Chondrocyte (in vitro differentiated cells): ENCODE measurements at places on chromosomes 3 and 15. TPM values are rescaled to one million over a fixed set of nuclear protein-coding genes. Genes with fewer than 3 reads are reported as not detected.
A peak's percentile ranks its signal among the peaks of the same experiment; 100 is the strongest.

- H3K27ac ChIP-seq: no peak overlapping the region
- DNase-seq: no peak
- no peaks in the 10 kb centered on the region for H3K4me1 ChIP-seq
- H3K4me3 ChIP-seq: no peak overlapping the region
- H3K36me3 ChIP-seq: no peaks in the 10 kb centered on the region
Observed at GRCh38 chr3:148681080-148681479, 16.6 kb upstream of the AGTR1 start.

DNA sequence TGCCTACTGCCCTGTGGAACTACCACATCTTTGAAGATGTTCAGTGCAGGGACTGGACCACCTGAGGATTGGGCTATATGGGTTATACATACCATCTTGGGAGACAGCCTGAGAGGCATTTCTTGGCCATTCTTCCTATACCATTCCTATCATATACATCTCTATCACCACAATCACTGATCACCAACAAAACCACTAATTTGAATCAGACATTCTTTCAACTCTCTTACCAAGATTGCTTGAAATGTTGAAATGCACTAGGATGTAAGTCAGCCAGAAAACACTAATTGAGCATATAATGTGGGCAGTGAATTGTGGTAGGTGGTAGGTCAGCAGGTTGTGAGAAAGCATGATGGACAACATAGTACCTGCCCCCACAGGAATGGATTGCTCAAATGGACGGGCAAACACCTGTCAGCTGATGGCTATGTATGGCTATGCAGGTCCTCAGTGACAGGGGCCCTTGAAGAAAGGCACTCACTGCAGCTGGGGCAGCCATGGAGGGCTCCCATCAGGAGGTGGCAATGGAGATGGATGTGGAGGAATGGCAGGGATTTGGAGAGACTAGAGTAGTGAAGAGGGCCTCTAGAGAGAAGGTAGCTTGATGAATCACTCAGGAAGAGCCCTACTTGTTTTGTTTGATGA, 49.1 kb downstream of the AMOTL2 start:
- no peaks in the 10 kb centered on the region for H3K27me3 ChIP-seq
- peaks cover 81% of the 10 kb centered on the region for H3K4me1 ChIP-seq
- no peak overlapping the region for H3K4me3 ChIP-seq
- H3K27ac ChIP-seq: peak overlapping the region; percentile 97

GRCh38 chr3:61645148-61645547, 83.8 kb downstream of the PTPRG start:
- H3K27me3 ChIP-seq: peaks cover 10% of the 10 kb centered on the region
- no peak overlapping the region for H3K27ac ChIP-seq
- H3K4me3 ChIP-seq: no peak overlapping the region
- no peak for DNase-seq

DNA sequence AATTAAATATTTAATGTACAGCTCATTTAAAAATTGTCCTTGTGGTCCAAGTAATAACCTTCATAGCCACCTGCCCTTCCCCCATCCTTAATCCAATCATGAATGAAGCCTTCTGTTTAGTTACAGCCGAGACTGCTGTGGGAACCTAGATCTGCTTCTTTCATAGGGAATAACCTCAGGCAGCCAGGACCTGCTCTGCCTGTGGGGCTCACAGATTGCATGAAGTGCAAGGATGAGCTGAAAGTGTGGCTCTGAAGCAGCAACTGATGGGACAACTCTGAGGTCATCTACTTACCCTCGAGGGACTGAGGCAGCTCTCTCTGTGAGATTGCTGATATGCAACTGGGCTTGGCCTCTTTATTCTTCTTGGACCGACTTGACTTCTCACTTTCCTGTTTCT, 169.8 kb downstream of the POTEB3 start:
- no peak overlapping the region for H3K4me3 ChIP-seq
- no peak overlapping the region for H3K27ac ChIP-seq
- peak; percentile 77 for DNase-seq
- H3K36me3 ChIP-seq: no peaks in the 10 kb centered on the region

DNA sequence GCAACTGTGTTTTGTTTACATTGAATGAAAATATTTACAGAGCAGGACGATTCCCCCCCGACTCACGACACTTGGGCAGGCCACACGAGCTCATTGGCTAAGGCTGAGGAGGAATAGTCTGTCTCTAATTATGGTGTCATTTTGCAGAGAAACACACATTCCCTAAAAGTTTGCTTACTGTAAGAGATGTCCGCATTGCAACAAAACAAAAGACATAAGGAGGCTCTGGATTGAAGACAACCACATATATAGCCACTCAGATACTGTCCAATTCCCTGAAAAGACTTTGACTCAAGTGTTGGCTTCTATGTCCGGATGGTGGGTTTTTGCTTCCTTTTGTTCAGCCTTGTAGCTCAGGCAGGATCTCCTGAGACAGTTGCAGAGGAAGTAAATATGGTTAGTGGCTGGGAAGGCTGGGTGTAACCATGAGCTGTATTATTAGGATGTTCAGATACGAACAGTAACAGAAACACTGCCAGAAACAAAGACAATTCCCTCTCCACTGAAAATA, 170.4 kb downstream of the KLHL25 start:
- peaks cover 1% of the 10 kb centered on the region for H3K36me3 ChIP-seq
- DNase-seq: no peak
- H3K4me1 ChIP-seq: peaks cover 10% of the 10 kb centered on the region

- no peak overlapping the region for H3K27ac ChIP-seq
- H3K36me3 ChIP-seq: peaks cover 26% of the 10 kb centered on the region
- no peaks in the 10 kb centered on the region for H3K27me3 ChIP-seq
- no peak overlapping the region for H3K4me3 ChIP-seq
- DNase-seq: no peak
- H3K4me1 ChIP-seq: no peaks in the 10 kb centered on the region
Observed at GRCh38 chr3:31670136-31670535, 137.4 kb downstream of the STT3B start.

The SPATA12 gene
- not detected in 3 replicates for total RNA-seq

DNA sequence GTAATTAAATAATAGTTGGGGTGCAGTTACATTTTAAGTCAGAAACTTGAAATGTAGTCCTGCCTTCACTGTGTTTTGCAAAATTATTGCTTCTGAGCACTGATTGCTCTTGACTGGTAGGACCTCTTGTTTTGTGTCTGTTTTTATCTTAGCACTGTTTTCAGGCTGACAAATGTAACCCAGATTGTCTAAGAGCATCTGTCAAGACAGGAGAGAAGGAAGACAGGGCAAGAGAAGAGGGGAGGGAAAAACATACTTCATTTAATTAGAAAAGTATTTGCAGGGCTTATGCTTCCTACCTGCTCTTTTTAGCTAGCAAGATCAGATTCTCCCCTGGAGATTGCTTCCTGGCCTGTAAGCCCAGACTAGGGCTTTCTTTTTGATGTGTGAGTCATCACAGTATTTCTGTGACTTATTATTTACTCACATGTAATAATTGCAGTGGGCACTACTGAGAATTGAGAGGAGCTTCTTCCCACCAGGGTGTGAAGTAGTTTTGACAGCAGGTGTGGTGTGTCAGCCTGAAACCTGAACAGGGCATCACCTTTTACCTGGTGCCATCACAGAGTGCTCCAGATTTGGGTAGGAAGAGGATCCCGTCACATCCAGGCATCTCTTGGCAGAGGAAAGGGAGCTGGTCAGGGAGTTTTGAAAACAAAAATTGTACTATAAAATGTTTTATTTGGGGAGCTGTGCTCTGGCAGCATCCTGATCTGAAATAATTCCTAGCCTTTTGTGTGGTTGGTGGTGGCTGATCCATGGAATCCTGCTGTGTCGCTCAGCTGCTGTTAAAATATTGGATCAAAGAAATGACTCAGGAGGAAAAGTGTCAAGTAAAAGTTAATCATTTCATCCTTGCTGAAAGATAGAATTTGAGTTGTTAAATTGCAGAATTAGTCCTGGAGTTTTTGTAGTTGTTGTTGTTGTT, 98.2 kb downstream of the TMEM108 start:
- no peak for DNase-seq
- H3K4me3 ChIP-seq: no peak overlapping the region
- H3K27me3 ChIP-seq: peaks cover 2% of the 10 kb centered on the region
